ENCODE measurements at places on chromosomes 1 and 21.
A peak's percentile ranks its signal among the peaks of the same experiment; 100 is the strongest.

DNA sequence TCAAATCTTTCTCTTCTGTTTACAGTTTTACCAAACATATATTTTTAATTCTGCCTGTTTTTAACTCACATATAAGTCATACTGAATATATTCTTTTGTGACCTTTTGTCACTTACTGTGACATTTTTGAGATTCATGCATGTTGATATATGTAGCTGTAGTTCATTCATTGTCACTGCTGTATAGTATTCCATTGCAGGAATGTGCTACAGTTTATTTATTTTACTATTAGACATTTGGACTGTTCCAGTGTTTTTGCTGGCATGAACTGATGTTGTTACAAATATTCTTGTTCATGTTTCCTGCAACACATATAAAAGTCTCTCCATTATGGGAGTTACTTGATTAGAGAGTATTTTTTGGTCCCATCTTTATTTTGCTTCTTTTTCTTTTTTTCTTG, 174.9 kb downstream of the DHRS3 start:
- DNase-seq = no peak

GRCh38 chr1:193567937-193568336, 381.5 kb upstream of the B3GALT2 start:
- no peak for DNase-seq

GRCh38 chr1:195951313-195951712, 656.9 kb downstream of the KCNT2 start:
- DNase-seq = no peak

- DNase-seq = peak; percentile 39
Observed at GRCh38 chr1:77036560-77036959, 169.3 kb downstream of the ST6GALNAC5 start.

DNA sequence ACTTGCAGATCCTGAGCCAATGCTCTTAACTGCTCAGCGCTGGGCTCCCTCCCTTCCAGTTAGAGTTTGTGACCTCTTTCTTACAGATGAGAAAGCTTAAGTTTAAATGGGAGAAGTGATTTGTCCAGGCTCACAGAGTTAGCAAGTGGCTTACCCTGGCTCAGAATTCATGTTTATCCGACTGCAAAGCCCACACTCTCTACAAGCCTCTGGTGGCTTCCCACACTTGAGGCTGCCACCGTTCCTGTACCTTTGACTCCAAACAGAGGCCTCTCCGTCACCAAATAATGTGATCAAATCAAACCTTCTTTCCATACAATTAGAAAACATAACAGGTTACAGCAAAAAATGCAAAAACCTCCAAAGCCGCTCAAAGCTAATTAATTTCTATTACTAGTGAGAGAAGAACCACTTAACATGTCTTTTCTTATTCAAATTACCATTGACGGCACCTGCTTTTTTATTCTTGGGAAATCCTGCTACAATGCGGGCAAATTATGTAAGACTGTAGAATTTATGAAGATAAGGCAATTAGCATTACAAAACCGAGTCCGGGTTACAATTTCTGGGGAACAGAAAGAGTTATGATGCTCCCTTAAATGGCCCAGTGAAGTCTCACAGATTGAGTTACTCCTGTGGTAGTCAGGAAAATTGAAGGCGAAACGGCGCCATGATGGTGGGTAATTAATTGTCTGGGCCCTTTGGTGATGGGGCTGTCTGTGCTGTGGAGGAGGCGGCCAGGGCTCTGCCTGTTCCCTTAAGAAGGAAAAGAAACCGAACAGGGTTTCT, 324.3 kb upstream of the POU3F1 start:
- DNase-seq = no peak

GRCh38 chr1:235945775-235946570, 79.3 kb upstream of the LYST start:
- DNase-seq = no peak

GRCh38 chr1:79554688-79555087, 548.2 kb upstream of the ADGRL4 start:
- DNase-seq = no peak

- DNase-seq = no peak
Observed at GRCh38 chr1:54499360-54500106, 48.5 kb upstream of the ACOT11 start.

- DNase-seq = no peak
Observed at GRCh38 chr1:38932571-38932970, 9.1 kb downstream of the RHBDL2 start.

DNA sequence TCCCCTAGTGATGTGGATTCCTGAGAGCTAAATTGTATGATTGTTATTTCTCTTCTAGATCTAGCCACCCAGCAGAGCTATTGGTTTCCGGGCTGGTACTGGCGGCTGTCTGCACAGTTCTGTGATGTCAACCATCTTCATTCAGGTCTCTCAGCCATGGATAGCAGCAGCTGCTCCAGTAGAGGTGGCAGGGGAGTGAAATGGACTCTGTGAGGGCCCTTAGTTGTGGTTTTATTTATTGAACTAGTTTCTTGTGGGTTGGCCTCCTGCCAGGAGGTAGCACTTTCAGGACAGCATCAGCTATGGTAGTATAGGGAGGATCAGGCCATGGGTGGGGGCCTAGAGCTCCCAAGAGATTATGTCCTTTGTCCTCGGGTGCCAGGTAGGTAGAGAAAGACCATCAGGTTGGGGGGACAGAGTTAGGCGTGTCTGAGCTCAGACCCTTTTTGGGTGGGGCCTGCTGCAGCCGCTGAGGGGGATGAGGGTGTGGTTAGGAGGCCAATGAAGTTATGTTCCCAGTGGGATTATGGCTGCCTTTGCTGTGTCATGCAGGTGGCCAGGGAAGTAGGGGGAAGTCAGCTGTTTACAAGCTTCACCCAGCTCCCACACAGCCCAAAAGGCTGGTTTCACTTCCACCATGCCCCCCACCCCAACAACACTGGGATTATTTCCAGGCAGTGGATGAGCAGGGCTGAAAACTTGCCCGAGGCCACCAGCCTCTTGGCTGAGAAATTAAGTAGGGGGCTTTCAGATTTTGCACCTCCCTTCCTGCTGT, 55.1 kb upstream of the RGS4 start:
- DNase-seq = no peak

DNA sequence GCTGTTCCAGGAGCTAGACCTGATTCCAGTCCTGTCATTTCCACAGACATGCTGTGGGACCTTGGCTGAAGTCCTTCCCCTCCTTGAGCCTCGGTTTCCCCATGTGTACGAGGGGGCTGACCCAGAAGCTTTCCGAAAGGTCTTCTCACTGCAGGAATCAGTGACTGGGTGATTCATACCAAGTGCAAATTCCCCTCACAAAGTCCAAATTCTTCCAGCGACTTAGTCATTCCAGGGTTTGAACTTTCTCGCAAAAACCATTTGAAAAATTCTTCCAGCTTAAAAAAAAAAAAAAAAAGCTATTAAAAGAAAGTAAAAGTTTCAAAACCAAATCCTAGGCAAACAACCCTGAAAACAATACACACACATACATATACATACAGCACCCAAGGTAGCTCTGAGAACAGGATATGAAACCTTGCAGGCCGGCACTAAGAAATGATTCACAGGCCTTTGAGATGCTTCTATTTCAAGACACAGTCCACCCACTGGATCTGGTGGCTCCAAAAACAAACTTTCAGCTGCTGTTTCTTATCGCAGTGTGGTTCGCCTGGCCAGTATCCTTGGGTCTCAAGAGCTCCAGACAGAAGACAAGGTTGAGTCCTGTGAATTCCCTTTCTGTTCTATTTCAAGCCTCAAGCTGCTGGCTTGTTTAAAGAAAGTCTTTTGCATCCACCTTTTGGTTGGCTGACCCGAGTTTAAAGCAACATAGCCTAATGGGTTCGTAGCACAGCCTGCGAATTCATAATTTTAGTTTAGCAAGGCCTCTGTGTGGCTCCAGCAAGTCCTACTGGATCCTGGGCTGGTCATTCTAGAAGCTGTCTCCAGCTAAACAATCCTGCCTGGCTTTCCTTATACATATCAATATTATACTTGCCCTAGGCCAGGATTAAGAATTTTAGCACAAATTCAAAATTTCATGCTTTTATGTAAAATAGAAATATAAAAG, 18.0 kb upstream of the ID3 start:
- peak; percentile 77 for DNase-seq

GRCh38 chr21:36847189-36847588, 119.3 kb downstream of the HLCS start:
- DNase-seq = peak; percentile 80

DNA sequence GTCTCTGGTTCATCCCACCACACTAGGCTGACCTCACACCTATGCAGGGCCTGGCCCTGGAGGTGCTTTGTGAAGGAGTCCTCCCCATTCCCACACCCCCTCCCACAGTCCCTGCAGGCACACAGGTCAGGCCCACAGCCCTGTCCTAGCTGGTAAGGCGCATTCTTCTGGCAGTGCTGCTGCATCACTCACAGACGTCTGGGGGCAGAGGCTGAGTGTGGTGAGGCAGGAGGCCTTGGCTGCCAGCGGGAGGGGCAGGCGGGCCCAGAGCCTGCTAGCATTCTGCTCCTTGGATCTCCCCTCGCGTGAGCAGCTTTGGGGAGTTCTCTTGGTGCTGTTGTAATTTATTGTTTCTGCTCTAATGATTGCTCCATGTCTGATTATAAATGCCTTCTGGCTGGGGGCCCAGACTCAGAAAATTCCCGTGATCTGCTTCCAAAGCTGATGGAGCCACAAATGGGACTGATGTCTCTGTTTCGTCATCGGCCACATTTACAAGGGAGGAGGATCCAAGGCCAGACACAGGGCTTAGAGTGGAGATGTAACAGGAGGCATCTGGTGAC, 62.9 kb downstream of the TRABD2B start:
- DNase-seq = no peak

GRCh38 chr1:26275580-26276431, 4.1 kb upstream of the SH3BGRL3 start:
- DNase-seq = peak; percentile 88

- DNase-seq = no peak
Observed at GRCh38 chr1:213051881-213052202, 801 bp downstream of the RPS6KC1 start.

GRCh38 chr1:28510273-28510969, 4.6 kb downstream of the RCC1 start:
- peak; percentile 69 for DNase-seq

- no peak for DNase-seq
Observed at GRCh38 chr1:7541629-7542028, 229.5 kb upstream of the VAMP3 start.

DNA sequence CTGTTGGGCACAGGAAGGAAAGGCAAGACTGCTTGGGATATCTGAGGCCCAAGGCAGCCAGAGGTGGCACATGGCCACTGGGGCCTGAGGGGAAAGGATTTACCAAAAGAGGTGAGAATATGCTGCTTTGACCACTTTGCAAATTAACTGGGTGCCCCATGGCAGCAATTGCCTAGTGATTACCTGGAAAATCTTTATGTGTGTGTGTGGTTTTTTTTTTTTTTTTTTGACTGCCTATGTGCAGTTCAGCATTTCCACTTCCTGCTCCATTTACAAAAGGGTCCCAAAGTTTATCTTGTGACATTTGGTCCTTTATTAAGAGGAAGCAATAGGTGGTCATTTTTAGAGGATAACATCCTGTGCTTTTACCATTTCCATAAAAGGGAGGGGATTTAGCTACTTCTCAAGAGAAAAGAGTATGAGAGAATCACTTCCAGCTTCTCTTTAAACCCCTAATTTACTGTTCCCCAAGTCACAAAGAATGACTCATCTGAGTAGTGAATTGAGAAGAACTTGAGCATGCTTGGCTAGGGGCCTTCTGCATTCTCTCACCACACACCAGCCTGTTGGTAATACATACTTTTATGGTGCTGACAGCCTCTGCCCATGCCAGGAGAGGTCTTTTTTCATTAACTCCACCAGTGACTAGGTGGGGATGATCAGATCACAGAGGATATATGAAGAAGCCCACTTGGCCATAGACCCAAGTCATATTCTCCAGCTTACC, 52.1 kb downstream of the SYDE2 start:
- DNase-seq = peak; percentile 54

DNA sequence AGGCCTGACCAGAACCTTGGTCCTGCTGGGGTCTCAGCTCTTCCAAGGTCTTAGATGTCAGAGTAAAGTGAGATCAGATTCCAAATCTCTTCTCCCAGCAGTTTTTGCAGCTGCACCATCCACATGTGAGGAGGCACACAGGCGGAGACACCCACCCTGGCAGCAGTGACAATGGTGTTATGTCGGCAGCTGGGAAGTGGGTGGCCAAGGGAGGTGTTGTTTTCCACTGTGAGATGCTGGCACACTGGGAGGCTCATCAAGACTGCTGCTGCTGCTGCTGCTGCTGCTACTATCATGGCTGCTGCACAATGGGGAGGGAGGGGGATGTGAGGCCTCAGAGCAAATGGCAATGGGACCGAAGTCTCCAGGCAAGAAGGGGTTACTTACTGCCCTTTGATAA, 23.6 kb downstream of the CAMK2N1 start:
- no peak for DNase-seq

DNA sequence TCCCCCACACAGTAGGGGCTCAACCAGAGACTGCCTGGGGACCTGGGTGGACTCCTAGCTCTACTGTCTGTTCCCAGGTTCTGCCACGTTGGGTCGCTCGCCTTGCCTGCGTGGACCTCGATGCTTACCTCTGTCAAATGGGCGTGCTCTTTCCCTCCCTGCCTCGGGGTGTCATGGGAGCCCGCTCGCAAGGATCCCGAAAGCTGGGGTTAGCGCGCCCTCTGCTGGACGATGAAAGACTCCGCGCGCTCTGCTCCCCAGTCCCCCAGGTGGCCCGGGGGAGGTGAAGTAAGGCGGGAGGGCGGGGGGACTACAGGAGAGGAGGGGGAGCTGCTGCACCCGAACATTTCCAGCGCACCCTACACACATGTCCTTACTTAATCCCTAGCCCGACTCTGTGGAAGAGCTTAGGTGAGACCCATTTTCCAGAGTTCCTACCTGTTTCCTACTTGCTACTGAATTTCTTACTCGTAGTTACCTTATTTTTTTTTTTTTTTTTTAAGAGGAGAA, 2.3 kb upstream of the BSND start:
- DNase-seq = peak; percentile 57

DNA sequence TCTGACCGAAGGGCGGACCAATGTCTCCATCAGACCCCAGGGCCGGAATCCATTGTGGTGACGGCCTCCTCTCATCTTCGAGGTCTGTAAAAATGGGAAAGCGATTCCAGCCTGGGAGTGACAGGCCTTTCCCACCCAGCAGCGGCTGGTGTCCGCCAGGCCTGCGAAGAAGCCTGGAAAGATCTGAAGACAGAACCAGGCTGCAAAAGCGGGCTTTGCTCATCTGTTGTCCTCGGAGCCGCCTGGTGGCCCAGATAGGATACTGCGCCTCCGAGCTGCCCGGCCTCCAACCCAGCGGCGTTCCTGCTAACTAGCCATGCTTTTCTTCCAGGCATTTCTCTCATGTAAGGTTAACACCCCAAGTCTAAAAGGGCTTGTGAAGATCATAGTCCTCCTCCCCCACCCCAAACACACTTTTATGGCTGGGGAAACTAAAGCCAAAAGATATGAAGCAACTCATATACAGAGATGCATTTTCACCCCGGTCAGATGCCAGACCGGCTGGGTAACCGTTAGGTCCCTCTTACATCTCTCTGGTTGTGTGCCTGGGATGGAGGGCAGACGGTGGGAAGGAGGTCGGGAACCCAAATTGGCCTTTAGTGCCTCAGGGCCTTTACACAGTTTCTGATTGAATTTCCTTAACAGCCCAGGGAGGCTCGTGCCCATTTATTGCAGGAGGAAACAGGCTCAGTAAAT, 1.9 kb upstream of the DHRS3 start:
- DNase-seq = peak; percentile 86
